Fibroblast of the conjunctiva (primary cell): ENCODE measurements at places on chromosomes 6 and 20.

DNA sequence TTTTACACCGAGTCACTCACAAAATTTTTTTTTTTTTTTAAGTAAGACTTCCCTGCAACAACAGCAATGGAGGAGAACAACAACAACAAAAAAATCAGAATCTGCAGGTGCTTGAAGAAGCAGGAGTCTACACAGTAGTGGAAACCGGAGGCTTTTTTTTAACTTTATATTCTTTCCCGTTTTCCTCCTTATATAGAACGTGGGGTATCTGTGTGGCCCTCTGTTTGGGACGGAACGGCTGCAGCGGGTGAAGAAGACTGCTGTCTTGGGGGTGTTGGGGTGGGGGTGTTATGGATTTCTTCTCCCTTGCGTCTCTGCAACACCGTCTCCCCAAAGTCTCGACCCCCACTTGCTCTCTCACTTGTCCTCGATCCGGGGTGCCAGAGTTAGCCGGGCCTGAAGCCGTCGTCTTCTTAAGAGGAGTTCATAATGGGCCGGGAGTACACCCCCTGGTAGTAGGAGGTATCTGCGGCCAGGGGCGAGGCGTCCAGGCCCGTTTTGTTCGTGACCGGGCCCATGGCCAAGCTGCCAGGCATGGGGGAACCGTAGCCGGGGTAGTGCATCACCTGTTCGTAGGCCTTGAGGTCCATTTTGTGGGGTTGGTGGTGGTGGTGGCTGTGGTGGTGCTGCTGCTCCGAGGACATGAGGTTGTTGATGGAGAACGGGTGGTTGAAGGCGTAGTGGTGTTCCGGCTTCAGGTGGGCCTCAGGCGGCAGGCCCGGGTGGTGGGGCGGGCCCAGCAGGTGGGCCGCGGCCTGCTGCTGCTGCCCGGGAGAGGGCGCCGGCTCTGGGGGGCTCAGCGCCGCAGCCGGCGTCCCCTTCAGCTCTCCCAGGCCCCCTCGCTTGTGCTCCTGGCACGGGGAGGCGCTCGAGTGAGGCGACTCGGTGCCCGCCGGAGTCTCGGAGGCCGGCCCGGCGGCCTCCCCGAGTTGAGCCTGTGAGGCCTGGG is 2.7 kb downstream of the FOXA2 start:
- no peak for DNase-seq

GRCh38 chr6:32118782-32119628 is 9.0 kb downstream of the ATF6B start:
- peak; percentile 86 for DNase-seq

DNA sequence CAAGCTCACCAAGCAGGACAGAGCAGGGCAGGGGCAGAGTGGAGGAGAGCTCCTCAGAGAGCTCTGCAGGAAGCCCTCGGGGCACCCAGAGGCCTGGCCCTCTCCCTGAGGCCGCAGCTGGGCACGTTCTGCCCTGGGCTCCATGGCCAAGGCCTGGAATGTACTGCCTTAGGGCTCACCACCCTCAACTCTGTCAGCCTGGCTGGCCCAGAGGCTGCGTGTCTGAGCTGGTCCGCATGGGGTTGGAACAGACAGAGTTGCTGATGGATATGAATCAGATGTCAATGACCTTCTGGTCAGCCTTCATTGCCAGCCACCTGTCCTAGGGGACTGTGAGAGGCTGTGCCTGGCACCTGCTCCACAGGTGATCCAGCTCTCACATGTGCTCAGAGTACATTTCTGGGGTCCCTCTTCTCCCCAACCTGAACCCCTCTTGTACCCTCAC is 33.2 kb upstream of the PCMTD2 start:
- no peak for DNase-seq

- DNase-seq, result no peak
Measured at GRCh38 chr6:104462811-104463599, 396.7 kb downstream of the HACE1 start.

DNA sequence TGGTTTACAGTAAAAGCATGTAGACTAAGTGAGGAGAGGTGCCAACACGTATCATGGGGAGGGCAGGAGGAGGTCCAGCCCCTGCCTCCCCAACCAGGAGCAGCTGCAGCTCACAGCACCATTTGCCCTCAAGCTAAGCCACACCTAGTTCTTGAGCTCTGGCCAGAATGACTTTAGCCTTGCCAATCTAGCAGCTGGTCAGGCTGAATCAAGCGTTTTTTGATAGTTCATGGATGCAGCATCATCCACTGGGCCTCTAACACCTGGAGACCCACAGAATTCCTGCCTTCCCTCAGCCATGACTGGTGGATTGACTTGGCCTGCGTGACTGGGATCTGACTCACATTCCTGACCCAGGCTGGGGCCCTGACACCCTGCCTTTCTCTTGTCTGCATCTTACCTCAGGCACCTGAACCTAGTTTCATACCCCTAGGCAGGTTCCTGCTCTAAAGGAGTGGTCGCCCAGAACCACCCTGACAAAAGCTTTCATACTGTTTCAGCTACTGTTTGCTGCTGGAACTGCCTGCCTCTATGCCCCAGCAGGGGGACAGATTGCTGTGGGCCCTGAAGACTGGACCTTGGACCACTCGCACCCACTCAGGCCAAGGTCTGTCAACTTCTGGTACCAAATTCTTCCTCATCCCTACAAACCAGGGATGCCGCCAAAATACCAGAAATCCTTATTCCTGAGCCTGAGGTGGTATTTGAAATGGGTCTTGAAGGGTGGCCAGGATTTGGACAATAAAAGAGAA is 122.3 kb downstream of the QRSL1 start:
- DNase-seq, result no peak

DNA sequence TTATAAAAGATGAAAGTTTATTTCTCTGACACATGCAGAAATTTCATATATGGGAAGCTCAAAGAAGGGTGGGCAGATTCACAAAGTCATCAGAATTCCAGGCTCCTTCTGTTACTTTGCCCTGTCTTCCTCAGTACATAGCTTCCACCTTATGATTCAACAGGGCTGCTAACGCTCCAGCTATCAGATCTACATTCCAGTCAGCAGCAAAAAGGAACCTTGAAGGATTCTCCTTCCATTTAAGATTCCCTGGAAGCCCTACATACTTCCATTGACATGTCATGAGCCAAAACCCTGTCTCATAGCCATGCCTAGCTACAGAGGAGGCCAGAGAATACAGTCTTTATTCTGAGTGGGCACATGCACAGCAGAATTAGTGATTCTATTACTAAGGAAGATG is 103.3 kb downstream of the NCR2 start:
- no peak for DNase-seq

DNA sequence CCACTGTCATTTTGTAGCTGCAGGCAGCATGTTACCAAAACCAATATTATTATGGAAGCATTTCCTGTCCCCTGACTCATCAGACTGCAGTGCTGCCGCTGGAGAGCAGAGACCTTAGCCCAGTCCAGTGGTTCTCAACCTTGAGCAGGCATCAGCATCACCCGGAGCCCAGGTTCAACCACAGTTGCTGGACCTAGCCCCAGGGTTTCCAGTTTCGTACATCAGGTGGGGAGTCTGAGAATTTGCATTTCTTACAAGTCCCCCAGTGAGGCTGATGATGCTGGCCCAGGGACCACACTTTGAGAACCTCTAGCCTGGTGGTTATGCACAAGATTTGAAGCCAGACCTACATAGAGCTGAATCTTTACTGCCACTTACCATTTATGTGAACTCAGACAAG is 47.3 kb downstream of the LY86 start:
- DNase-seq, result no peak

GRCh38 chr6:150088481-150089154 is 19.7 kb upstream of the ULBP3 start:
- DNase-seq, result no peak

DNA sequence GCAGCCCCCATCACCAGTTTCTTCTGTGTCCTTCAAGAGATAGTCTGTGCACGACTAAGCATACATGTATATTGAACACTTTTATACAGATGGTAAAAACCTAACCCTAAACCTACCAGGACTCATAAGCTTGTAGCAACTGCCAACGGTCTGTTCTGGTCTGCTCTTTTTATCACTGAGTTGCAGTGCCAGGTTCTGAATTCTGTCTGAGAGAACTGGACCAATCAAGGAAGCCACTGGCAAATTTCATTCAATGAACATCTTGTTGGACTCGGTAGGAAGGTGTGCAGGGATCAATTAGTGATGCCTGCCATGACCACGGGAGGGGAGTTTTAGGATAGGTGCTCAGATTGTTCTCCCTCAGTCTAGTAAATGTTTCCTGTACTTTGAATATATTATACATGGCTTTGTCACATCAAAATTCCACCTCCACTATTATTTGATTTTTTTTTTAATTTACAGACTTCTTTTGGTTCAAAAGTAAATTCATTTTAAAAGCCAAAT is 146.8 kb downstream of the EYA2 start:
- DNase-seq, result no peak

DNA sequence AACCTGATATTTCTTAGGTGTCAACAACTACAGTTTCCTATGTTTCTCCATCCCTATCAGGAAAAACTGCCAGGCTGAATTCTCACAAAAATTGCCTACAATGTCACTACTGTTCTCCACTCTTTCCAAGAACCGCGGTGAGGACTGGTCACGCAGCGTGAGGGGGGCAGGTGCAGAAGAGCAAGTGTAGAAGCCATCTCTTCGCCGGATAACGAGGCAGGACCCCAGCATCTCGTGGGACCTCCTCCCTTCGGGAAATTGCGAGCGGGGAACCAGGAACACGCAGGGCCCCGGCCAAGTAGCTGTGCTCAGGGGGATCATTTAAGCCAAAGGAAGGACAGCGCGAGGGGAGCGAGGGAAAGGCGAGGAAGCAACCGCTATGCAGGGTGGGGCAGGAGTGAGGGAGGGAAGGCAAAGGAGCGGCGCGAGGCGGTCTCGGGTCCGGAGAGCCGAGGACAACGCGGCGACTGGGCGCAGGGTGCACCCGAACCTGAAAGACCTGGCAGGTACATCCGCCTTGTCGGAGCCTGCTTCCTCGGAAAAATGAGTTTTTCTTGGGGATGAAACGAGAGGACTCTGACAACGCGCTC is 559 bp downstream of the APMAP start:
- no peak for DNase-seq

DNA sequence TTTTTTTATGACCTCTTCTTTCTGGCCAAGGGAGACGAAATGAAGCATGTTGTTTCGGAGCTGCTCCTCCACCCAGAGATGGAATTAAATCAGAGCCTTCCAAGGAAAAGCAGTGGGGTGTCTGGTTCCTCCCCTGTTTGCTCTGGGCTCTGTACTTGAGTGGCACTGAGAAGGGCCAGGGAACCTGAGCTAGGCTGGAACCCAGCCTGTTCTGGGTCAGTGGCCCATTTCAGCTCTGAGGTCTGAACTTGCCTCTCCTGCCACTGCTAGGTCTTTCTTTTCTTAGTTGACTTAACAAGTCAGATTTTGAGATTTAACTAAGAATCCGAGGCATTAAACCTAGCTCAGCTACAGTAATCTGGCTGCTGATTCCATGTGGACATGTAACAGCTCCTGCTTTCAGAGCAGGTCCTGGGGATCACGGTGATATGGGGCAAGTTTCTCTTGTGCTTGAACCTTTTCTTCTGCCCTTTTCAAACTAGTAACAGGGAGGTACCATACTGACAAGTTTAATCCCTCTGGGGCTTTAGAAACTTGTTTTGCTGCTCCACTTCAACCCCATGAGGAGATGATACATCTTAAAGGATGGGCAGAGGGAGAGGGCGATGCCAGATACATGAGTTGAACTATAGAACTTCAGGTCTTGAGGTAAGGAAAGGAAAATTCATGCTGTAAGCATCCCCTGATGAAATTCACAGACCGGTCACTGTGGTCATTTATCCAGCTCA is 101.1 kb downstream of the SLC24A3 start:
- no peak for DNase-seq

GRCh38 chr6:88477413-88477812 is 311.3 kb upstream of the CNR1 start:
- no peak for DNase-seq

- DNase-seq, result no peak
Measured at GRCh38 chr6:37149745-37150144, 20.2 kb upstream of the PIM1 start.

DNA sequence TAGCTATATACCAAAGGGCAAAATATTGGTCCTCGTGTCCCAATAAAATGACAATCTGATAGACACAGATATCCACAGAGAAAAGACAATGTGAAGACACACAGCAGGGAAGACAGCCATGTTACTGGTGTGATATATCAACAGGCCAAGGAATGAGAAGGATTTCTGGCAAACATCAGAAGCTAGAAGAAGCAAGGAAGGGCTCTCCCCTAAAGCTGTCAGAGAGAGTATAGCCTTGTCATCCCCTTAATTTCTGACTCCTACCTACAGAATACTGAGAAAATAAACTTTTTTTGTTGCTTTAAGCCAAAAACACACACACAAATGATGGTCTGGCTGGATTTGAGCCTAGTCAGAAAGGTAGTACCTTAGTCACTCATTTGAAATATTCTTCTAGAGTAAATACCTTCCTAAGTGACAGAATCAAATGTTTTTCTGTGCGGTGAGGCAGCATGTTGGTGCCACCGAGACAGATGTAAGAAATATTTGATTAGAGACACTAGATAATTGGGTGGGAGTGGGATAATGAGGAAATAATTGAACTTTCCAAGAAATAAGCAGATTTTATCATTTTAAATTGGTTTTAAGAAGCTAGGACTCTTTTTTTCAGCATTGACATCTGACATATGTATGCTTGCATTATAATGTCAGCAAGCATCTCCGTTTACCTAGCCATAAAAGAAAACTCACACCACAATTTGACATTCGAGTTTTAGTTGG is 123.4 kb upstream of the TFAP2D start:
- no peak for DNase-seq

DNA sequence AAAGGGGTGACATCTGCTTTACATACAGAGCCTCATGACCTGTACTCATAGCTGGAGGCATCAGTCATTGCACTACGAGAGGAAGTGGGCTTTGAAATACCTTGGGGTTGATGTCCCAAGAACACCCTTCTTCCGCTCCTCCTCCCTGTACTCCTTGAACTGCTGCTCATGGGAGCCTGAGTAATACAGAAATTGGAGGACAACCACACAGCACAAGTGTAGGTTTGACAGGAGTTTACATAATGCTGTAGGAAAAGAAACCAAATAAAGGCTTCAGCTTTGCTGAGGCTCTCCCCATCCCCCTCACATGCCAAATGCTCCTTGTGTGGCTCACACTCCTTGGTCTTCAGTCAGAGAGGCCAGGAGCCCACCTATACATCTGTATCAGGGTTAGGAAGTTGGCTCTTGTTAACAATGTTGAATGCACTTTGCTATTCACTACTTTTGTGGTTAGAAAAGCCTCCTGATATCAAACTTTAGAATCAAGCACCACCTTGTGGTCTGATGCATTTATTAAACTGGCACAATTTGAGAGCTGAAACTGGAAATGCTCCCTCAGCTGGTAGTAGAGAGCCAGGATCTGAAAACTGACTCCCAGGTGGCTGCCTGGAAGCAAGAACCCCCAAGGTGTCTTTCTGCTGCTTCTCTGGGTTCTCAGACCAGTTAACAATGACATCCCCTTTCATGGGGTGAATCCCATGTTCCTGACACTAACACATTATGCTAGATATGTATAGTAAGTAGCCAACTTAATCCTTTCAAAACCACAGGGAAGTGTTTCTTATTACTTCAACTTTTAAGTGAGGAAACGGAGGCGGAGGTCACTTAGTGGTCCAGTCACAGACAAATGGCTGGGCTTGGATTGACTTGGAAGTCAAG is 56.2 kb upstream of the EDN1 start:
- DNase-seq, result peak; percentile 67

GRCh38 chr20:50416269-50417022 is 93.7 kb upstream of the PTPN1 start:
- no peak for DNase-seq
